ENCODE measurements at places on chromosomes 1 and 21.

- no peak for DNase-seq
Observed at GRCh38 chr1:63718541-63718970, 55.3 kb upstream of the ROR1 start.

- no peak for DNase-seq
Observed at GRCh38 chr1:70745199-70745598, 302.4 kb downstream of the PTGER3 start.

GRCh38 chr1:200873116-200873670 lies 412 bp downstream of the GPR25 start:
- no peak for DNase-seq

GRCh38 chr1:201662646-201663045 lies 123.7 kb downstream of the NAV1 start:
- no peak for DNase-seq

GRCh38 chr1:186904361-186904760 lies 75.6 kb downstream of the PLA2G4A start:
- DNase-seq, result no peak

GRCh38 chr1:176602388-176603004 lies 139.5 kb downstream of the PAPPA2 start:
- no peak for DNase-seq

Data from NCI-H2029 treated with DMSO at 0.1 percent for 48 hours (cell line).